Activated CD8-positive, alpha-beta memory T cell treated with anti-CD3 and anti-CD28 coated beads for 1 hour (primary cell): ENCODE measurements at places on chromosomes 1 and 21.

- no peak for DNase-seq
These were observed 239.7 kb upstream of the KCNK2 start for GRCh38 chr1:214842856-214843255.

DNA sequence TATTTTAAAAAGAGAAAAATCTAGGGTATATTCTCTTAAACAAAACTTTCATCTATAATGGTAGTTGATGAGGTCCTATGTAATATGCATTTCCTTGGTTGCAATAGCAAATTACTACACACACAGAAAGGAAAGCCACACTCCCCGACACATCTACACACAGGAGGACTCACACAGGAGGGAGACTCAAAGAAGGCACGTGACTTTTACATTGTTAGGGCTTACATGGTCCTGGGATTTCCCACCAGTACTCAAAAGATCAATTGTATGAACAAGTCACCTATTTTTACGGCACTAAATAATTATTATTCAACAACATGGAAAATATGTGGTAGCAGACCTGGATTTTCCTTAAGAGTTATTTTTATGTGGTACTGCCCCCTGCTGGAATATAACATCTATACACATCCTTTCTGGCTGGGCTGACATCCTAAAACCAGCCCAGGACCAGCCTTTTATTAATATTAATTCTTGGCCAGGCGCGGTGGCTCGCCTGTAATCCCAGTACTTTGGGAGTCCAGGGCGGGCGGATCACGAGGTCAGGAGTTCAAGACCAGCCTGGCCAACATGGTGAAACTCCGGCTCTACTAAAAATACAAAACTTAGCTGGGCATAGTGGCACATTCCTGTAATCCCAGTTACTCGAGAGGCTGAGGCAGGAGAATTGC, 33.9 kb upstream of the LGALS8 start:
- no peak for DNase-seq

- DNase-seq, result no peak
These were observed 35.5 kb downstream of the C21orf91 start for GRCh38 chr21:17783481-17784179.

DNA sequence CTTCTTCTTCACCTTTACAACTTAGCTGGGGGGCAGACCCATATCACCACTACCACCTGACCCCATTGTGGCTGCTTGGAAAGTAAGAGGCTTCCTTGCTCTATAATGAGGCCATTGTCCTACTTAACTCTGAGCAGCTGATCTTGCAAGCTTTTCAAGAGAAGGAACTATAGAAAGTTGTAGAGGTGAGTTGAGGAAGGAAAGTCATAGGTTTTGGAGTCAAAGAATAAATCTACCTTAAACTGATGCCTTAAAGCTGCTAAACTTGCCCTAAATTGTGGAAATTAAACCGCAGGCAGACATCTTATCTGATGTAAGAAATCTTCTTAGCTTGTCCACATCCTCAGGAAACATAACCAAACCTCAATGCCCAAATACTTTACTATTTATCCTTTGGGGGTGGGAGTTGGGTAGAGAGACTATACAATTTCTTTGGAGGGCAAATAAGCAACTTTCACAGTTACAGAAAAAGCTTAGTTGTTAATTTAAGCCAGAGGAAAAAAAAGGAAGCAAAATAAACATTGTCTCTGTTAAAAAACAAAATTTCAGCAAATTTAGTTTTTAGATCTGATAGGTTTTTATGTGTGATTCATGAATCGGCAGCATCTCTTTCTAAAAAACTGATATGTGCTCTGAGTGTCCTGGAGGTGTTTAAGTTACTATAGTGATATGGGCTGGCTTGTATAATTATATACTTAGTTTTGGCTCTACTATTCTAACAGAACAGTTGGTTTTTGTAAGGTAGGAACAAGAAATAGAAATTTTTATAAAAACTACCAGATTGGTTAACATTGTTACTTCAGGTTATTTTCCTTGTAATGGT, 4.7 kb downstream of the IL23R start:
- DNase-seq, result no peak

GRCh38 chr1:101027194-101027772, 1.7 kb upstream of the DPH5 start:
- DNase-seq, result no peak

GRCh38 chr1:58440696-58441095, 105.8 kb downstream of the OMA1 start:
- DNase-seq, result no peak

DNA sequence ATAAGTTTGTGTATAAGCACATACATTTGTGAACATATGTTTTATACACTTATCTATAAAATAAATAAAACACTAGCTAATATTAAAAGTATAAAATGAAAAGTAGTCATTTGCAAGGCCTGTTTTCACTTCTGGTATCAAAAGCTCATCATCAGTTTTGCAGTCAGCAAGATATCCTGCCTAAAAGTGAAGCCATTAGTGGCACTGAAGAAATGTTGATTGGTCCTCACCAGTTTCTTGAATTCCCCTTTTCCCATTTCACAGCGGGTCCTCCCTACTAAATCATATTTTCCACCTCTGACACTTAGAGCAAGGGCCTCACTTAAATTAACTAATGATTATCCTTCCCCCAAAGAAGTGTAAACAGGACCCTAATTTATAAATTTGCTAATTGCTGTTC, 6.7 kb downstream of the TBX15 start:
- DNase-seq, result no peak

DNA sequence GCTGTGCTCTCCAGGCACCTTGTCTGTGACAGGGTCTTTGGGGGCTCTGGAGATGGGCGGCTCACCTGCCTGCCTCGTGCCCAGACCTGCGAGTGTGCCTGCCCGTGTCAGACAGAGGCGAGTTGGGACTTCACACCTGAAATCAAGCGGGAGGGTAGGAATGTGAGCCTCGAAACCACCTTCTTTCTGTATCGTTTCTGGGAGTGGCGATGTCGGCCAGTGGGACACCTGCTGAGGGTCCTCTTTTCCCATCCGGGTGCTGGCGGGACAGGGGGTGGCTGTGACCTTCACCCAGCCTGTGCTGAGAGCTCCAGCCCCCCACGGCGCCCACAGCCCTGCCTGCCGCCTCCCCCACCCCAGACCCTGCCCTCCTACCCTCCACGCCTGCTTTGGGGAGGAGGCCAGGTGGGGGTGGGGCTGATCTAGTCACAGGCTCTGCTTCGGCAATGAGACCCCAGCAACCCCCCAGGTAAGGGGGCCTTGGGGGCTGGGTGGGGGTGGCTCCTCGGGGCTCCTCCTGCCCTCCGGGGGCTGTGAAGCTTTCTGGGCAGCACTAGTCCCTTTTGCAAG, 15.6 kb upstream of the FAAP20 start:
- DNase-seq, result no peak

DNA sequence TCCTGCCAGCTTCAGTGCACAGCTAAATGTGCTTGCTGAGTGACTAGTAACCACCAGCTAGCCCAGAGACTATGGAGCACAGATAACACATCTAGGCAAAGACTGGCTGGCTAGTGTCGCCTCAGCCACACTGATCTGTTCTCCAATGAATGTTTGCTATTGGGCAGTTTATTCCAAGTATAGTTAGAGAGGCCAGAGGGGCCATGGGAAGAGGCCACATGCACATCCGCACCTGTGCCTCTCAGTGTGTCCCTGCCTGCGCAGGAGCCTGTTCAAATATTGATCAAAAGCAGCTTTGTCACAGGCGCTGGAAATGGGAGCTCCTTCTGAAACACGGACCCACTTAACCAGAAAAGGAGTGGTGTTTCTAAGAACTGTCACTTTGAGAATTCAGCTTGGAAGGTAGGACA, 51.3 kb upstream of the ATP1A1 start:
- no peak for DNase-seq

GRCh38 chr21:32350211-32350980, 42.4 kb downstream of the URB1 start:
- DNase-seq, result no peak

- DNase-seq, result no peak
These were observed 1.1 kb downstream of the CLCN6 start for GRCh38 chr1:11807133-11807532.
